Suppressor macrophage treated with lipopolysaccharide for 1 hour (primary cell): ENCODE measurements at places on chromosomes 2 and 18.

- DNase-seq, result no peak
Observed at GRCh38 chr18:71242981-71243380, 954.1 kb downstream of the SOCS6 start.

DNA sequence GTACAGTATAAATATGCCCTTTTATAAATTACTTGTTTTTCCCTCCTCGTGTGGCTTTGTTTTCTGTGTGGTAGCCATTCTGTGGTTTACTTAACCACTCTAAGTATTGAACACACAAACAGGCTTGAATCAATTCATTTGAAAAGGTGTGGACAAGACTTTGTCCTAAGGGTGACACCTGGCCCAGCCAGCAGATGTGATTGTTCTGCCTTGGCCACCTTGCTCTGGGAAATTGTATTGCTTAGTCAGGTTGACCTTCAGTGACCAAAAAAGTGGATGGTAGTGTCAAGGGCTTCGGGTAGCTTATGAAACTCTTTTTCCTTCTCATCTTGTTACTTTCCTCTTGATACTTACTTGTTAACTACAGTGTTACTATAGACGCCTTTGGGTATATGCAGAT, 61.9 kb downstream of the DGKD start:
- DNase-seq, result no peak

- no peak for DNase-seq
Observed at GRCh38 chr2:202382684-202383083, 6.6 kb downstream of the BMPR2 start.

- no peak for DNase-seq
Observed at GRCh38 chr2:238571661-238572372, 145.1 kb downstream of the ASB1 start.

DNA sequence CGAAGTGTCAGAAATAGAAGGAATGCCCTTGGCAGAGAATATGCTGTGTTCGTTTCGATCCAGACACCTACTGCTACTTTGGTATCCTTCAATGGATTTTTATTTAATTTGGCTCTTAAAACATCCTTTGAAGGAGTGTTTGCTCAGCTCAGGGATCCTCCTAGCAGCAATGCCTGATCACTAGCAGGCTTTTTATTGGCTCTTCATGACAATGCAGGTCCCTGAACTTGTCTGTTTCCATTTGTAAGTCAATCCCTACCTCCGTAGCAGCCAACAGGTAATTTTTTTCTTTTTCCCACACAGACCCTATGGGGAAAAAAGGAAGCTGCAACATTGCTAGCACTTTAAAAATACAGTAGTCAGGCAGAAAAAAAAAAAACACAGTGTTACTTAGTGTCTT, 366.2 kb upstream of the LRRTM1 start:
- DNase-seq, result no peak

GRCh38 chr2:36564377-36564930, 33.5 kb downstream of the FEZ2 start:
- DNase-seq, result no peak

DNA sequence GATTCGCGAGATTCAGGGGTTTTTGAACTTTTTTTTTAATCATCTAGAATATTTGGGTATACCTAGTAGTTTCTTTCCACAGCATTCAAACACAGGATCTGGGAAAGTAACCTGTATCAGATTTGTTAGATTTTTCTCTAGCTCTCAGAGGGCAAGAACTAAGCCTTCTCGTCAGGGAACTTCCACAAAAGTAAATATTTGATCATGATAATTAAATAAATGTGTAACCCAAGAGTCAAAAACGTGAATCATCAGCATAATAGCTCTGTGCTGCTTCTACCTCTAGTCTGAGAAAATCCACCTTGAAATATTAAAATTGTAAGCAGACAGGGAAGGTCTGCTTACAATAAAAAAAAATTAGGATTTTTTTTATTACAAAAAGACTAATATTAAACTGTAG, 225.7 kb upstream of the SPOPL start:
- no peak for DNase-seq

- DNase-seq, result no peak
Observed at GRCh38 chr2:111231532-111232252, 111.0 kb downstream of the BCL2L11 start.

DNA sequence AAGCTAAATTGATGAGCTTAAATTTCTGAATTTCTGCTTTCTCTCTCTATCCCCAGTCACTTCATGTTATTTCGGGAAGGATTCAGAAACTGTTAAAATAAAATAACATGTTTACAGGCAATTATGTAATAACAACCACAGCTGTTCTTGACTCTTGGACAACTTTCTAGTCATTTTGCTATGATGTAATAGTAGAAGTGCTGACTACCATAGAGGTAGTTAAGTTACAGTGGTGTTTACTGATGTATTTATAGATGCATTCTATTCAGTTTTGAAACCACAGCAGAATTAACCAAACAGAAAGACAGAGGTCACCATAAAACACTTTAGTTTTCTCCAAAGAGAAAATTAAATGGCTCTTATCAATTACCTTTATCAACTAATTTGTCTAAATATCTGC, 1292.0 kb upstream of the CHAC2 start:
- DNase-seq, result no peak

- DNase-seq, result no peak
Observed at GRCh38 chr2:3472296-3472695, 47.0 kb downstream of the ADI1 start.

DNA sequence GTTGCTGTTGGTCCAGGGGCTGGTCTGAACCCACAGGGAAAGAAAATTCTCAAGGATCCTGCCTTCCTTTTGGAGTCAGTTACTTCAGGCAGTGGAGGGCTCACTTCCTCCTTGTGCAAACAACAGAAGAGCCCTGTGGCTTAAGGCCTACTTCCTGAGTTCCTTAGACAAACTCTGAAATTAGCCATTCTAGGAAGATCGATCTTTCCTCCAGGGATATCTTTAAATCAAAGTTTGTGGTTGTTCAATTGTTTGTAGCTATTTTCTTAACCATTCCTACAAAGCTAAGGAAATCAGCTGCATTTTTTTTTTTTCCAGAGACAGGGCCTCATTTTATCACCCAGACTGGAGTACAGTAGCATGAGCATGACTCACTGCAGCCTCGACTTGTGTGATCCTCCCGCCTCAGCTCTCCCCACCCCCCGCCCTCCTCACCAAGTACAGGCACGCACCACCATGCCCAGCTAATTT, 156.0 kb downstream of the TANC1 start:
- DNase-seq, result peak; percentile 59

- no peak for DNase-seq
Observed at GRCh38 chr2:135905679-135906078, 29.4 kb upstream of the MCM6 start.

GRCh38 chr2:42971947-42972736, 179.8 kb upstream of the HAAO start:
- no peak for DNase-seq

DNA sequence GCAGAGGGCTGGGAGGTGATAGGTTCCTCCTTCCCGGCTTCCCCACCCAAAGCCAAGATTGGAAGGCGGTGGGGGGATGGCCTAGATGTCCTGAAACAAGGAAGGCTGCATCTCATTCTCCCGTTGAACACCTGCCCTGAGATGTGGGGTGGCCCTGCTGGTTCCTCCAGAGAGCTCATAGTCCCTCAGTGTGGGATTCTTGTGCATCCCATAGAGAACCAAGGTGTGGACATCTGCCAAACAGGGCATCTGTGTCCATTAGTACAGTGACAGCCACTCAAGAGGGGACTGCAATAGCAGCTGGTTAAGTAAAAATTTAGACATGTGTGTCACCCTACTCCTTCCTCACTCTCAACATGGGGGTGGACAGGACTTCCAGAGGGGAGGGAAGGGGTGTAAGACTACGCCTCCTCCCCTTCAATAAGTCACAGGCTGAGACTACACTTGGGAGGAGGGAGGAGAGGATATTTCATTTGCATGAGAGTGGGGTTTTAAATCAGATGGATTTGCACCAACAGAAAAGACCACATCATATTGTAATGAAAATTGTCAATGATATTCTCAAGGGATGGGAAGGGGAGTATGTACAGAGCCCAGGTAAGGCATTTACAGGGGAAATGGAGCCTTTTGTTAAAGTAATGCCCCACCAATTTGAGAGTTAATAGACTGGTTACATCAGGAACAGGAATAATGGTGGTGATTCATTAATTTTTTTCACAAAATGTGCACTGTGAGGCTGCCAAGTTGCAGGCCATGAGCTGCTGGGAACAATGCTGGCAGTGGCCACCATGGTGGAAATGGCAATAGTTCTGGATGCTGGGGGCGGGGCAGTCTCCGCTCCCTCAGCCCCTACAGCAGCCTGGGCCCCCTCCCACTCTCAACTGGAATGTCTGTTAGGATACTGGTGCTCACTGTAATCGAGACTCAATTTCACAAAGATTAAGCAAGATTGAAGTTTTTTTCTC, 80.6 kb downstream of the TEX51 start:
- DNase-seq, result no peak

- no peak for DNase-seq
Observed at GRCh38 chr2:17752246-17752645, 1.4 kb downstream of the SMC6 start.
